ENCODE measurements at places on chromosomes 2 and 18. TPM values are rescaled to one million over a fixed set of nuclear protein-coding genes. Genes with fewer than 3 reads are reported as not detected.

PMAIP1 gene
- total RNA-seq = not detected

GRCh38 chr2:160649698-160650097 lies 156.1 kb upstream of the RBMS1 start:
- DNase-seq = no peak

TIA1 gene
- total RNA-seq = 163 TPM

DNA sequence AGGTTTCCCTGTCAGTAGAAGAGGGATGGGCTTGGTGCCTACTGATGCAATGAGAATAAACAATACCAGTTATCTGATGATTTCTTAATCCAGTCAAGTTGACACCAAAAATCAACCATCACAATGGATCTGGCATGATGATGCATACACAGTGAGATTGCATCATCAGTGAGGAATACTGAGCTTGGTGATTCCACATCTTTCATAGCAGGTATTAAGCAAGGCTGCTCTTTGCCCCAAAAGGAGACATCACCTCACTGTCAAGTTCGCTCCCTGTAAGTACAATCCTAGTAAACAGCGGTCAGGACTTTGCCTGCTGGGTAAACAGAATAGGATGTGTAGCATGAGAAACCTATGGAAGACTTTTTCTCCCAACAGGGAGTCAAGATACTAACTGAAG lies 282.7 kb upstream of the CDH2 start:
- DNase-seq = no peak

DNA sequence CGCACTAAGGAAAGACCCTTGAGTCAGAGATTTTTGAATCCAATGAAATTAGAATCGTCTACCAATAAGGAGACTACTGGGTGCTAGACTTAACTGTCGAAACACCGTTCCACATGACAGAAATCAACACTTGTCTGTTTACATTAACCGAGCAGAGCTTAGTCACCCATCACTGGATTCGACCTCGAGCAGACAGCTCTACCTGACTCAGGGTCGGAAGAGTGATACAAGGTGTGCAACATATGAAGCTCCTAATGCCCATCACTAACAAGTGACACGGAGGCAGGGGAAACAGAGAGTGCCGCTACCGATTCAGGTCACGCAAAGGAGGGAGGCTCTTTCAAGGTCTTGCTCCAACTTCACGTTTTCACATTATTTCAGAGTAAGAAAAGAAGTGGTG lies 54.2 kb upstream of the FZD5 start:
- no peak for DNase-seq

Data from Peyer's patch (tissue), 4 donors.